ENCODE measurements at places on chromosomes 13 and 19. TPM values are rescaled to one million over a fixed set of nuclear protein-coding genes. Genes with fewer than 3 reads are reported as not detected.

DNA sequence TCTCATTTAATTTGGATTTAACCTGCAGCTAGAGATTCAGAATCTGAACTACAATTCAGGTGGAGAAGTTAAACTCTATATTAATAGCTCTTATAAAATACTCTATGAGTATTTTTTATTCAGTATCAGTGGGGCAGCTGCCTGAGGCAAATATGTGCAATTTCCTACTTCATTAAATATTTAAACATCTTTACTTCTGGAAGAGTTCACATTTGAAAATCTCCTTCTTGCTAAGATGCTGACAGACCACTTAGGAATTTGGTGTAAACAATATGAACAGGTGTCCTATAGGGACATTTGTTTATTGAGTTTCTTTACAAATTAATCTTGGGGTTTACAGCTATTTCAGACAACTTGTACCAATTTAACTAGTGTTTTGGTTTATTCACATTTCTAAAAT is 20.4 kb downstream of the STARD13 start:
- no peak for DNase-seq

DNA sequence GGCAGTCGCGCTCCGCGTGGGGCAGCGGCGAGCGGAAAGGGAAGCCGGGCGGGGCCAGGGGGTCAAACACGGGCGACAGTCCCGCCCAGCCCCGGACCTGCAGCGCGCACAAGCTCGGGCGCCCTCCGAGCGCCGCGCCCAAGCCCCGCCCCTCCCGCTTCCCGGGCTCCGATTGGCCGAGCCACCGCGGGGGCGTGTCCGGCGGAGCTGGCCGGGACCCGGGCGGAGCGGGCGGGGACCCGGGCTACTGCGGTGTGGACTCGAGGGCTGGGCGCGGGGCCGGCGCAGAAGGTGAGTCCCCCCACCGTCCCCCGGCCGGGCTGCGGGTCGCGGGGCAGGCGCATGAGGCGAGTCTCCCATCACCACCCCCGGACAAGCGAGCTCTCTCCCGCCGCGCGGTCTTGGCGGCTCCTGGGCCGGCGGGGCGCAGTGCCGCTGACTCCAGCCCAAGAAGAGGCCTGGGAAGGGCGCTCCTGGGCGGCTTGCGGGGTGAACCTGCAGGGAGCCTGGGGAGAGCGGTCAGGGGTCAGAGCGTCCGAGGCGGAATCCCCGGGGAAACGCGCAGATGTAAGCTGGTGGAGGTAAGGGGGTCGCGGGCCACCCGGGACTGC is at the start of gene PLEKHF1:
Gene PLEKHF1, plus strand, starts transcription at position 247 of the 611 bp plus-strand sequence. CDS start 8,379 bp downstream, outside the sequence.
- DNase-seq, result peak; percentile 96

DNA sequence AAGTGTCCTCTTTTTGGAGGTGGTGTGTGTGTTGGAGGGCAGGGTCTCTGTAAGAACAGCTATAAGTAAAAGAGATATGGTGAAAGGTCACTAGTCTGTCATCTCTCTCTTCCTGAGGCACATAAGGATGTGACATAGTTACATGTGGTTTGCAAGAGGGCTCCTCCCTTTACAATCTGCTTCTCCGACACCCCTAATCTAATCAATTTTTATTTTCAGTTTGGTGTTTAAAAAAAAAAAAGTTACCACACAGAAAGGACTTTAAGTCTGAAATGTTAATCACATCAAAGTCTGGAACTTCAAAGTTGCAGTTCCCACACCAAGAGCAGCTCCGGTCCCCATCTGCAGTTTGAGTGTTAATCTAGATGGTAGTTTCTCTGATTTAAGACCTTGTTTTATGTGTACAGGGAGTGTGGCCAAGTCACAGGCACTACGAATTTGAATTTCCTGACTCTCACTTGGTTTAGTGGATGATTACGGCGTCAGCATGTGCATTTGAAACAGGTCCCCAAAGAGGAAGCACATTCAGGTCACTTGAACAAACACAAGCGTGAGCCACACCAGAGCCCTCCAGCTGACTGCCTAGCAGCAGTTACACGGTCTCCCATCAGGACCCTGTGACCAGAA is 53.1 kb downstream of the FOXO1 start:
- DNase-seq, result no peak

GRCh38 chr13:90933097-90933826 is 414.2 kb upstream of the MIR17HG start:
- no peak for DNase-seq

- no peak for DNase-seq
Observed at GRCh38 chr13:86085890-86086289, 286.7 kb upstream of the SLITRK6 start.

DNA sequence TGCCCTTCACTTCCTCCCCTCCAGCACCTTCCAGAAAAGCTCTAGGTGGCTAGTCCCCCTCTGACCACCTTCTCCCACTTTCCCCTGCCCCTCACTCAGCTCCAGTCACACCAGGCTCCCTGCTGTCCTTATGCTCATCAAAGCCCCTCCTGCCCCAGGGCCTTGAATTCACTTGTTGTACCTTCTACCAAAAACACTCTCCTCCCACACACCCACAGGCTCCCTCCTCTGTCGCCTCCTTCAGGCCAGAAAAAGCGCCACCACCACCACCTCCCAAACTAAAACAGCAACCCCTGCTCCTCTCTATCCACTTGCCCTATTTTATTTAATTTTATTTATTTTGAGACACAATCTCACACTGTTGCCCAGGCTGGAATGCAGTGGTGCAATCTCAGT is 4.8 kb upstream of the CEACAM16 start:
- no peak for DNase-seq

- no peak for DNase-seq
Observed at GRCh38 chr19:35204799-35205732, 23.5 kb downstream of the FAM187B start.

LRRC63 gene
- not detected for polyA plus RNA-seq

DNA sequence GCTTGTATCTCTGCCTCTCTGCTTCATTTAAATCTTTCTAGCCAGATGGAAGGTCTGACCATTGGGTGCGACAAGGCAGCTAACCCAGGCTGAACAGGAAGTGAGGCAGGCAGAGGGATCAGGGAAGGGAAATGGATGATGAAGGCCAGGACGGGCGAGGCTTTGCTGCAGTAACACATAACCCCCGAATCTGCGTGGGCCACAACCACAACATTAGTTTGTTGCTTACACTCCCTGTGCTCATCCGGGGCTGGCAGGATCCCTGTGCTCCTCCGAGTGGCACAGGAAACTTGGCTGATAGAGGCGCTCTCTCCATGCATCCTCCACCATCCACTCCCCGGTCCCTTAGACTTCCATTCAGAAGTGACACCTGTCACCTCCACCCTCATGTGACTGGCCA is 1.1 kb upstream of the FLT3LG start:
- no peak for DNase-seq

GRCh38 chr13:85828094-85828684 is 29.0 kb upstream of the SLITRK6 start:
- peak; percentile 24 for DNase-seq

OR2Z1 gene
- not detected for polyA plus RNA-seq

IL12RB1 gene
- polyA plus RNA-seq, result 1.6 TPM

GRCh38 chr13:94914895-94915294 is 202.6 kb upstream of the SOX21 start:
- no peak for DNase-seq

GRCh38 chr19:30446850-30447552 is 74.8 kb downstream of the ZNF536 start:
- DNase-seq, result no peak

PINLYP gene
- polyA plus RNA-seq, result 7.1 TPM

- no peak for DNase-seq
Observed at GRCh38 chr19:54030895-54031586, 32.7 kb downstream of the VSTM1 start.

- DNase-seq, result no peak
Observed at GRCh38 chr13:28967029-28967915, 147.1 kb downstream of the MTUS2 start.

DNA sequence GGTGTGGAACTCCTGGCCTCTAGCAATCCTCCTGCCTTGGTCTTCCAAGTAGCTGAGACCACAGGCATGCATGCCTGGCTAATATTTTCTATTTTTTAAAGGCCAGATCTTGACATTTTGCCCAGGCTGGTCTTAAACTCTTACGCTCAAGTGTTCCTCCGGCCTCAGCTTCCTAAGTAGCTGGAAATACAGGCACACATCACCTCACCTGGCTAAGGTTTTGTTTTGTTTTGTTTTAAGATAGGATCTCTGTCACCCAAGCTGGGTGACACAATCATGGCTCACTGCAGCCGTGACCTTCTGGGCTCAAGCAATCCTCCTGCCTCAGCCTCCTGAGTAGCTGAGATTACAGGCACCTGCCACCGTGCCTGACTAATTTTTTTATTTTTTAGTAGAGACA is 5.5 kb upstream of the RLN3 start:
- no peak for DNase-seq

DNA sequence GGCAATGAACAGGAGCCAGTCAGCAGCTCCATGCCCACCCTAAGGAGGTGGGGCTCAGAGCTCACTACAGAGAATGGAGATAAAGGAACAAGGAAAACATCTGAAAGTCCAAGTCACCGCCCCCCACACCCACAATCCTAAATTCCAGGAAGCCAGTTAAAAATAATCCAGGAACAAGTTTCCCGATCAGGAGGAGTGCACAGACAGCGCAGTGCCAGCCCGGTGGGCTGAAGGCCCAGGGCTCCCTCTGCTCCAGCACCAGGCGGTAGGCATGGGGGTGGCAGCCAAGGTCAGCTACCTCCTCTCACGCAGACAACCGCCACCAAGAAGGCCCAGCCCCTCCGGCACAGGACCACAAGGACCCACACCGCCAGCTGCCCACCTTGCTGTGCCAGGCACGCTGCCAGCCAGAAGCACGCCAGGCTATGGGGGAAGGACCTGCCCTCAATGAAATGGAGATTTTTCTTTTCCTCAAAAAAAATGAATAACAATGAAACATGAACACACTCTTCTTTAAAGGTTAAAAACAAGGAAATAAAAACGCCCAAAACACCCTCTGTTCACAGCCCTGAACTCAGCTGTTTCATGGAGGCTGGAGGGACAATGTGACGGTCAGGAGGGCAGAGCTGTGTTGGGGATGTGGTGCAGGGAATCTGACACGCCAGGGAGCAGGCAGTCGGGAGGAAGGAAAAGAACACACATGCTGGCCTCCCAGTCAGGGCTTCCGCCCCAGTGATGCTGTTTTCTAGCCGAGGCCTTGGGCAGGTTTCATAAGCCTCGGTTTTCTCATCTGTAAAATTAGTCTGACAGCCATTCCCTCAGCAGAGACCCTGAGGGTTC is 11.0 kb downstream of the STK24 start:
- DNase-seq, result no peak

DNA sequence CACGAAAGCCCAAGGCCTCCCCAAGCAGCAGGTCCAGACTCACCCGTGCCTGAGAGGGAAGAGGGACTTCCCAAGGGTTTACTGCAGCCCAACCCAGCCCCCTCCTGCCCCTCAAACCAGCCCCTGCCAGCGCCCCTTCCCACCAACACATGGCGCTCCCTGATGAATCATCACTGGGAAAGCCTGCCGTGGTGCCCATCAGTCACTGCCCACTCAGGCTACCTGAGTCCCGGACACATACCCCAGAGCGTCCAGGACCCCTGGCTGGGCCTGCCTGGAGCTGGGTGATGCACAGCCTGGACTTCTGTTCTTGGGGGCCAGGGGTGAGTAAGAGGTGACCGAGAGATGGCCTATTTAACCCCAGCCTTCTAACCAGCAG is 60.6 kb downstream of the MLLT1 start:
- DNase-seq, result no peak

- DNase-seq, result peak; percentile 94
Observed at GRCh38 chr13:44918326-44919103, 70.8 kb downstream of the NUFIP1 start.

- DNase-seq, result no peak
Observed at GRCh38 chr13:100341327-100341726, 247.3 kb downstream of the GGACT start.

WDR87 gene
- polyA plus RNA-seq, result 0.08 TPM

ZNF579 gene
- 9.6 TPM for polyA plus RNA-seq

DNA sequence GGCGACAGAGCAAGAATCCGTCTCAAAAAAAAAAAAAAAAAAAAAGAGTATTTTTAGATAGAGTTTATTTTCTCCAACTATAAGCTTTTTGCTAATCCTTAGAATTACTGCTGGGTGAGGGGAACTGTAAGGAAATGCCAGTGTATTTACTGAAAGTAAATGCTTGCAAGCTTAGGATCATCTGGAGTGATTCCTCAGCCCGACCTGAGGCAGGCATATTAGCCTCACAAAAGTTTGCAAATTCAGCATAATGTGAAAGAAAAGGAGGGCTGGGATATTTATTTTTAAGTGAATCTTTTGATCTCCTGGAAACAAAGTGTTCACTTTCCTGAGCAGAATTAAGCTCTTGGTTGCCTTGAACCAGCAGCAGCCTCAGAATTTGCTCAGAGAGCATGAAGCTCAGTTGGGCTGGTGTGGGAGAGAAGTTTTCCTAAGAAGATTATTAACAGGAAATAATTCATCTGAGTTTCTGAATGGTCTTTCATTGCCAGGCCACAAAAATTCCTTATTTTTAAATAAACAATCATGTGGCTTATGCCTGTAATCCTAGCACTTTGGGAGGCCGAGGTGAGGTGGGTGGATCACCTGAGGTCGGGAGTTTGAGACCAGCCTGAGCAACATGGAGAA is 24.7 kb upstream of the SPATA13 start:
- DNase-seq, result no peak

DNA sequence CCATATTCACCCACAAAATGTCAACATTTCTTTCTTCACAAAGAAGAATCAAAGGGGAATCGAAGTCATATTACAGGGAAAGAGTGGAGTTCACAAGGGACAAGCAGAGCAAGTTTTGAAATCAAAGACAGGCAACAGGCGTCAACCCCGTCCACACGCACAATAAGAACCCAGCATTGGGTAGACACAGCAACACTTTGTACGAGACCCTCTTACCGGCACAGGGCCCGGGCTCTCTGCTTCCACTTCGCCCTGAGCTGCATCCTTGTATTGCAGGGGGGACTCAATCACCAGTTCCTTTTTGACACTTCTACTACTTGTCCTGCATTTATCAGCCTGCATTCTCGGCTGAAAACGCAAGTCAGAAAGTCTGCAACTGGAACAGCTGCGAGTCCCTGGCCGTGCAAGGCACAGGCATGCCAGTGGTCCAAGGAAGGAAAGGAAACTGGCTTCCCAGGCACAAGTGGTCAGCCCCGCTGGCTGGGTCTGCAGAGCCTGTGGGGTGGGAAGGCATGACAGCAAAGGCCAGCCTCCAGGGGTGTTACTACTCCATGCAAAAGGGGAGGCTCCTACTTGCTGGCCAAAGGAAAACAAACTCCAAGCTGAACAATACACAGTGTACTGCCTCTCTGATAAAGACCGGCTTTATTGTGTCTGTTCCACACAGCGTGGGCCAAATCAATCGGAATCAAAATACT is at the start of gene DOCK9:
Gene DOCK9, minus strand, starts transcription at position 497 of the 698 bp plus-strand sequence. Its CDS starts 155 bp downstream, at position 342.
- DNase-seq, result peak; percentile 81
